ENCODE measurements at places on chromosomes 11 and 22. TPM values are rescaled to one million over a fixed set of nuclear protein-coding genes. Genes with fewer than 3 reads are reported as not detected.

DNA sequence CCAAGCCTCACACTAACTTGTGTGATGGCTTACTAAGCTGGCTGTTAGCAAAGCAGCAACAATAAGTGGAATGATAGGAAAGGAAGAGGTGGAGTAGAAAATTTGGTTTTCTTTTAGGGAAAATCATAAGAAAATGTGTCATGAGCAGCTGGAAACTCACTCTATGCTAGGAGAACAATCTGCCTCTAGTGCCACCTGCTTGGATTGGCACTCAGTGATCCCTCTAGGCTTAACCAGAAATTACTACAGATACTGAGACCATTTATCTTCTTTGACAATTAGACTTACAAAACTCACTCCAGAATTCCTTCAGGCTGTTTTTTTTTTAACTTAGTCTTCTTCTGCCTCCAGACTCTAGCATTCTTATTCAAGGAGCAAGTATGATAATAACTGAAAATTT, 117.3 kb downstream of the CD44 start:
- DNase-seq, result no peak

- DNase-seq, result no peak
Measured at GRCh38 chr11:105100981-105101630, 38.5 kb downstream of the CARD18 start.

DNA sequence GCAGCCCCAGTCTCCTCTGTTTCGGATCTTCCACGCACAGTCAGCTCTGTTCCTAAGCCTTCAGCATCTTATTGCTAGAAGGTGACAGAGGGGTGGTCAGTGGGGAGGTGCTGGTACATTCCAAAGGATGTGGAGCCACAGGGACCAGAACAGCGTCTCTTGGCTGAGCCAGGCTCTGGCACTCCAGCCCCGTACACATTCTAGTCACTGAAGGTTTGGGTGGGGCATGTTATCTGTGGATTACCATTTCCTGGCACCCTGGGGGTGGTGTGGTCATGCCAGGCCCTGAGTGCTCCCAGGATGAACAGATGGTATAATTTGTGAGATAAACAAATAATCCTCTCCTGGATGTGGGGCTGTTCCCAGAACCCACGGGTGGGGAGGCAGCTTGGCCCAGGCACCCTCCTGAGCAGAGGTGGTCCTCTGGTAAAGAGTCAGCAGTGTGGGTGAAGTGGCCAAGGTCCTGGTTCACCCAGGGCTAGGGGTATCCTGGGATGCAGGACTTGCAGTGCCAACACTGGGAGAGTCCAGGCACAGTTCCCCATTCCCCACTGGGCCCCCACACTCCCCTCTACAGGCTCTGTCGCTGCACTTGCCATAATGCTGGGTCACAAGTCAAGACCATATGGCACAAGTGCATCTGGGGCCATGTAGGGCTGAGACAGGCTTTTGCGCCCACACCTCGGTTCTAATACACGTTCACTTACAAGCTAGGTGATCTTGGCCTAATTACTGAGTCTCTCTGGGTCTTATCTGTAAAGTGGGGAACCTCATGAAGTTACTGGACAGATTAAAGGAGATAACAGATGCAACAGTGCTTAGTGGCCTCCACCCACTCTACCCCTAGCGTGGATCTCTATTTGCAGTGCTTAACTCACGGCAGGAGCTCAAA, 33.0 kb downstream of the DKK3 start:
- no peak for DNase-seq

DNA sequence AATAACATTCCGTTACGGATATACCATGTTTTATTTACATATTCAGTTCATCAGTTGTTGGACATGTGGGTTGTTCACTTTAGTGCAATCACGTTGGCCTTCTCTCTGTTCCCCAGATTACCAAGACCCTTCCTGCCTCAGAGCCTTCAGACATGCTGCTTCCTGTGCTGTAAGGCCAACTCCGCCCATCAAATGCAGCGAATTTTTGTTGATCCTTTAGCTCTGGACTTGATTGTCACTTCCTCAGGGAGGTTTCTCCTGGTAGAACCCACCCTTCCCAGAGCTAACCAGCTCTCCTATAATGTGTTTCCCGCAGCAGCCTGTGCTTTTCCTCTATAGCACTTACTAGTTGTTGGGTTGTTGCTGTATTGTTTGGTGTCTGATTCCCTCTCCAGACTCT, 39.4 kb downstream of the SWAP70 start:
- no peak for DNase-seq

DNA sequence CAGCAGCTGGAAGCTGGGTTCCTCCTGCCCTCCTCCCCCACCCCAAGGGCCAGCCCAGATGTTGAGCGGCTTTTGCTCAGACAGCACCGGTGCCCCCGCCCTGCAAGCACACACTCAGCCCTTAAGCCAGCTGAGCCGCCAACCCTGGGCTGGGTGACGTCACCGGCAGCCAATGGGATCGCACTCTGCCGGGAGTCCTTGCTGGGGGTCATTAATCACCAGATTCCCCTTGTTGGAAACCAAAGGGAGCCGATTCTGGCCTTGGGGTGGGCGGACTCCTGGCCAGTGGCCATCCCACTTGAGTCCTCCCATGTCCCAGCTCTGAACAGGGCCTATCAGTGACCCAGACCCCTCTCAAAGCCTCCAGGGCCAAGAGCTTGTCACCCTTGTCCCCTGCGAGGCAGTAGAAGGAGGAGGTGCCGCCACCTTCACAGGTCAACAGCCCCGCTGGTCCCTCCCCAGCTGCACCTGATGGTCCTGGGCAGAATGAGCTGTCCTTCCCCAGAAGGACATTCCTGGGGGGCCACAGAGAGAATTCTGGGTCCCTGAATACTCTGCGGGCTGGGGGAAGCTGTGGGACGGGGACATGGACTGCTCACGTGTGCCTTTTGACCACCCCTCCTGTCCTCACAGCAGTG, 7.4 kb downstream of the DUSP8 start:
- peak; percentile 94 for DNase-seq

Gene RIBC2
- total RNA-seq, result not detected

GRCh38 chr22:18064636-18065035, 13.2 kb upstream of the PEX26 start:
- DNase-seq, result no peak

- peak; percentile 69 for DNase-seq
Measured at GRCh38 chr22:39556970-39557841, 13.3 kb upstream of the CACNA1I start.

Gene MLC1
- 0.54 TPM for total RNA-seq

- no peak for DNase-seq
Measured at GRCh38 chr11:44559207-44559939, 6.1 kb upstream of the CD82 start.

Gene GTSE1
- 20.5 TPM for total RNA-seq

DNA sequence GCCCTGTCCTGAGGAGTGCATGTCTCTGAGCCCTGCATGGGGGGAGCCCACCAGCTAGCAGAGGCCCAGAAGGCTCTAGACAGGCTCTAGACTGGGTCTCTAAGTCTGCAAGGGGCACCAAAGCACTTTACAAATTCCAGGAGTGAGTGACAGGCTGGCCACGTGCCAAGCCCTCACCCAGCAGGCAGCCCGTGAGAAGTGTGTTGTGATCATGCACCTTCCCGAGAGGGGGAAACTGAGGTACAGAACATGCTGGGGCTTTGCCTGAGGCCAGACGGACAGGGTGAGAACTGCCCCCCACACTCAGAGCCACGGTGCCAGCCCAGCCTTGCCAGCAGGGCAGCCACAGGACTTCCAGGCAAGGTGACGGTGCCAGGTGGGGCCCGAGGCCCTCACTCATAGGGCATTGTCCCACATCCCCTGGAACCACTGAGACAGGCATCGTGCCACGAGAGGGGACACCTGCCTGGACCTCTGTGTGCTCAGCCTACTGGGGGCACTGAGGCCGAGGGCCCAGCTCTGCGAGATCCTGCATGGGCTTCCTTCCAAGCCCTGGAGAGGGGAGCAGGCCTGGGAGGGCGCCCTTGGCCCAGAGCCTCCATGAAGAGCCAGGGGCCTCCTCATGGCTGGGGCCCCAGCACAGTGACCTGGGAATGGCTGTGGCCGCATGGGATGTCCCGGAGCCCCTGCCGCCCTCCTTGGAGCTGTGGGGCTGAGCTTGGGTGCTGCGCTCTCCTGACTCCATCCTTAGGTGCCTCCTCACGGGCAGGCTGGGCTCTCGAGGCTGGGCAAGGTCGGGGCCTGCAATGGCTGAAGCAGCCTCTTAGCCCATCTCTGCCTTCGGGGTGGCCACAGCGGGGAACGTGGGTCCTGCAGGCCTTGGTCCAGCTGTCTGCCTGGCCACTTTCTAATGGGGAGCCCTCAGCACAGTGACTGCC, 121.5 kb downstream of the KCNQ1OT1 start:
- DNase-seq, result no peak

Gene PLEKHB1
- 0.62 TPM for total RNA-seq

Data from K562 (cell line).